ENCODE measurements at places on chromosomes 3 and 15. TPM values are rescaled to one million over a fixed set of nuclear protein-coding genes. Genes with fewer than 3 reads are reported as not detected.

Gene AP3B2
- 0.15 TPM for polyA plus RNA-seq

- DNase-seq: no peak
These were observed 70.8 kb upstream of the POMGNT2 start for GRCh38 chr3:43176666-43177065.

GRCh38 chr15:66939451-66940023 lies 125.9 kb upstream of the SMAD3 start:
- DNase-seq: no peak

- DNase-seq: no peak
These were observed 132.1 kb downstream of the SPATA16 start for GRCh38 chr3:173008978-173009377.

DNA sequence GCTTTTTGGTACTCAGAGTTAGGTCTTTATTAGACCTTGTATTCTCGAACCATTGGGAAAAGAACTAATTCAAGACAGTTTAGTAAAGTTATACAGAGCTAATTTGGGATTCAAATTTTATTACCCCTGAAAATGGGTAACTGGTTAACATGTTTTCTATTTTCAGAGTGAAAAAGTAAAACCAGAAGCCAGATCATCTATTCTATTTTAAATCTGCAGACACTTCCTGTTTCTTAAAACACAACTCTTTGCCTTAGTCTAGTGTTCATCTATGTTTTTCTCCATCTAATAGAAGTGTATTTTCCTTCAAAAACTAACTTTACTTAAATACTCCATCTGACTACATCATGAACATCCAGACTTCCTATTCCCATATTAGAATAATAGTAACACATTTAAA lies 113.4 kb downstream of the CCNL1 start:
- DNase-seq: no peak

GRCh38 chr3:155292133-155292532 lies 1.4 kb downstream of the STRIT1 start:
- no peak for DNase-seq

Gene TP53BP1
- polyA plus RNA-seq: 7.2 TPM

DNA sequence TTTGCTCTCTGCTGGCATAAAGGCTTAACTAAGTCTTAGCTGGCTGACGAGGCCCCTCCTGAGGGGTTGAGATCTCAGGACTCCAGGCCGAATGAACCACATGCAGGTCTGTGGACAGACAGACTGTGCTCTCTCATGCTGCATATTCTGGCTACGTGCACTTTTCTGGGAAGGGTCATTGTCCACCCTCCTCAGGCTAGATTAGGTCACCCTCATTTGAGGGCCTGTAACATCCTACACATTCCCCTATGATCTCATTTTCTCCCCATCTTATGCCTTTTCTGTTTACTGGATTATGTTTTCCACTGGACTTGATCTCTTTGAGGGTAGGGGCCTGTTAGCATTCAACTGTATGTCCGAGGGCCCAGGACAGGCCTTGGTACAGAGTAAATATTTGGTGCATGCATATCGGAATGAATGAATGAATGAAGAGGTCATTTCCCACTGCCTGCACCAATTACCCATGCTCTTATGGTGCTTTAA lies 13.7 kb downstream of the EEFSEC start:
- DNase-seq: no peak

GRCh38 chr3:189588070-189588469 lies 43.1 kb upstream of the TP63 start:
- DNase-seq: no peak

Gene LIPC
- 0.47 TPM for polyA plus RNA-seq

Gene ROPN1
- polyA plus RNA-seq: not detected

Gene PLOD2
- 3.5 TPM for polyA plus RNA-seq

DNA sequence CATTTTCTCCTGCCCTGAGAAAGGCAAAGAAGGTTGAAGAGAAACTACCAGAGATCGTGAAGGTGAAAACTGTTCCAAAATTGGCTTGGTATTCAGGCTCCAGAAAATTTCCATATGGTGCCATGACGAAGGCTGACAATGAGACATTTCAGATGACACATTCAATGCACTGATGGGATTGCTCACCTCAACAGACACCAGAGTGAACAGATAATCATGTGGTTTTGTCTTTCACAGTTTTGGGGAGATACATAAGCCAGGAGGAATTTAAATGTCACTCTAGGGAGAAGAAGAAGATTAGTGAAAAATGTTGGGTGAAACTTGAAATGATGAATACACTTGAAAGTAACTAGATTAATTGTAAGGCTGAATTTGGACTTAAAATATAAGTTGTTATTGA lies 339.7 kb upstream of the EPHA3 start:
- no peak for DNase-seq

Gene FGD5
- polyA plus RNA-seq: 6.0 TPM

DNA sequence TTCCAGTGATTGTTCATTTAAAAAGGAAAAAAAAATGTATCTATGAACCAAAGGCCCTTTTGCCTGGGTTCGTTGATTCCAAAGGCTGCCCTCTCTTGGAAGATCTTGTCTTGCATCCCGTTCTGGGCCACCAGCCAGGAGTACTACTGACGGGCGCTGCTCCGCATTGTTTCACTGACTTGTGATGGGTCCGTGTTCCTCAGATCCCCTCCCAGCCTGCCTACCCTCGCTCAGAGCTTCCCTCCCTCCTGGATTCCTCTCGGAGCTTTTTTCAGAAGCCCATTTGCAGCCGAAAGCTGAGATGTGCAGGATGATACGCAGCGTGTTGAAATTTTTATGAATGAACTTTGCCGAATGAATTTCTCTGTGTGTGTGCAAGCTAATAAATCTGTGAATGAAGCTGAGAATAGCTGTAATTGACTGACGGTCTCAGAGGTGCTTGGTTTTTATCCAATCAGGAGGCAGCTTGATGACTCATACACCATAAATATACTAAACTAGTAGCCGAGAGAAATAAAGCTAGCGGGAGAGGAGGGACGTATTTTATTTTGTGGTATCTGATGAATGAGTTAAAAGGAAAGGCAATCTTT lies at the start of gene SHC4:
Gene SHC4 (minus strand): TSS at position 396 of the 590 bp plus-strand sequence. CDS start 904 bp downstream, outside the sequence.
- DNase-seq: no peak

Gene GABRB3
- polyA plus RNA-seq: 0.14 TPM

DNA sequence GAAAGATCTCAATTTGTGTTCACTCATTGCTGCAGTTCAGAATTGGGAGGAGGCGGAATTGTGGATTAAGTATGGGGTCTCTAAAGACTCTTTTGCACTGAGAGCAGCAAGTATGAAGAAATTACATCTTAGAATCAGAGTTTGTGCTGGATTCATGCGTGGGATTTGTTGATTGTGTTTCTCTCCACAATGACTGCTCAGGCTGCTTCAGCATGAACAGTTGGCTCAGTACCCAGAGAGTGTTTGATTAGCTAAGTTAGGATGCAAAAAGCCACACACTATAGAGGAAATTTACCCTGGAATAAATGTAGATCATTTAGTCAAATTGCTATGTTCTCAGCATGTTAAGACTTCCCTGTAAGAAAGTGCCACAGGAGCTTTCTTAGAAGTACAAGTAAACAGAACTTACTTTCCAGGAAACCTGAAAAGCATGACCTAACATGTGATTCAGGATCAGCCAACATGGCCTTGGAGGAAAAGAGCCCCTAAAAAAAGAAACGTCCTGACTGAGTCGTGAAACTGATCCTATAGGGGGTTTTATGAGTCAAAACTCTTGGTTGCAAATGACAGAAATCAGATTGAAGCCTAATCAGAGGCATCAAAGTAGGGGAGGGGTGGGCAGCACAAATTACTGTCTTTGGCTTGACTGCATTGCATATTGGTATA lies 32.6 kb downstream of the HHLA2 start:
- no peak for DNase-seq

Gene SLC28A1
- polyA plus RNA-seq: 0.10 TPM

Gene DUOXA1
- 0.10 TPM for polyA plus RNA-seq

DNA sequence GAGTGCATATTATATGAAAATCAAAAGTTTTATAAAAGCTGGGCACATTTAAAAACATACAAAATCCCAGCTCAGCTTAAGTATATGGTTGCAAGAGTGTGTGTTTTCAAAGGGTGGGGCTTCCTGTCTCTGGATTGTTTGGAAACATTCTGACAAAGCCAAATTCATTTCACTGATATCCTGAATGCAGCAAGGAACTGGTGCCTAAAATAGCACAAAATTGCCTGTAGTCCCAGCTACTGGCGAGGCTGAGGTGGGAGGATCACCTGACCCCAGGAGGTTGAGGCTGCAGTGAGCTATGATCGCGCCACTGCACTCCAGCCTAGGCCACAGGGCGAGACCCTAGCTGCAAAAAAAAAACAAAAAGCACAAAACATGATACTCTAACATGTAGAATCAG lies 13.0 kb upstream of the TJP1 start:
- DNase-seq: no peak

GRCh38 chr15:77075528-77075927 lies 4.6 kb upstream of the TSPAN3 start:
- DNase-seq: no peak

DNA sequence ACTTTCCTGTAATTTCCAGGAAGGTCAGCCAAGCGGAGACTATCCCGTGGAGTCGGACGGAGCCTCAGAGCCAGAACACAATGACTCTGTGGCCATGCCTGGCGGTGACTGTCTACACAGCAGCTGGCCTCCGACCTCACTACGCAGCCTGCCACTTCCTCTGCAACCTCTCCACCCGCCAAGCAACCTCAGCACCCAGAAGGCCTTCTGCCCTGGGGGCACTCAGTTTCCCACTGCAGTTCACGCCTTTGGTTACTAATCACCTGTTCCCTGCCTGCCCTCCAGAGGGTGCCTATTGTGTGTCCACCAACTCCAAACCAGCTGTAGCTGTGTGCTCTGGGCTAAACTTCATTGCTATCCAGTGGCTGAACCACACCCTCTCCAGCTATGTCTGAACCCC lies 44.0 kb downstream of the TM2D3 start:
- DNase-seq: no peak

DNA sequence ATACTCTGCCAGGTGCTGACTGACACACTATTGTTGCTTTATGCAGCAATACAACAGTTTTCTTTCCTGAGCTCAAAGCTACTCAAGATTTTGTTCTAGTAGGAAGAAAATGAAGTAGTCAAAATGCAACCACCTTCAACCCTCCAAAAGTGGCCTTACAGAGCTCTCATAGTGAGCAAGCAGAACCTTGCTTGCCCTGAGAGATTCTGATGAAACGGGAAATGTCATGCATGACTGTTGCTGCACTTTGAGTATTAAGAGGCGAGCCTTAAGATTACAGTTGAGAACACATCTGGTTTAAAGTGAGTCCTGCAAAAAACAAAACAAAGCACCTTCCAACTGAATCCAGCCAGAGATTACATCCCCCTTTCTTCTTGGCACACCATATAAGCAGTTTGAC lies 29.7 kb downstream of the MINDY4B start:
- DNase-seq: no peak

DNA sequence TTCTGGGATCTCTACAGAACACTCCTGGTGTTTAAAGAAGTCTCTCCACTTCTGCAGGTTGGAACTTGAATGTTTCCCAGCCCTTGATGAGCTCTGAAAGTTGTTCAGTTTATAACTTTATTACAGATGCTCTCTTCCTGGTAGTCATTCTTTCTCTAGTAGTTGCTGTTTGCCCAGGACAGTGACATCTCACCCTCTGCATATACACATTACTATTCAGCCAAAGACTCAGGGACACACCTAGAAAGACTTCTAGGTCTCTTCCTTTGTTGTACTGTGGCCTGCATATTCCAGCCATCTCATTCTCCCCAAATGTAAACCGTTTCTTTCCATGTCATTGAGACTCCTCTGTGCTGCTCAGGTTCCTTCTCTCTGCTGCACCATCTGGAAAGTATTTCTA lies 76.7 kb downstream of the MITF start:
- no peak for DNase-seq

- DNase-seq: no peak
These were observed 38.9 kb upstream of the ALCAM start for GRCh38 chr3:105327662-105328337.

- DNase-seq: no peak
These were observed 119.6 kb downstream of the UACA start for GRCh38 chr15:70643783-70644125.

Gene TGM5
- not detected for polyA plus RNA-seq

Gene DISP2
- polyA plus RNA-seq: 0.47 TPM

Gene PPARG
- polyA plus RNA-seq: 5.5 TPM

DNA sequence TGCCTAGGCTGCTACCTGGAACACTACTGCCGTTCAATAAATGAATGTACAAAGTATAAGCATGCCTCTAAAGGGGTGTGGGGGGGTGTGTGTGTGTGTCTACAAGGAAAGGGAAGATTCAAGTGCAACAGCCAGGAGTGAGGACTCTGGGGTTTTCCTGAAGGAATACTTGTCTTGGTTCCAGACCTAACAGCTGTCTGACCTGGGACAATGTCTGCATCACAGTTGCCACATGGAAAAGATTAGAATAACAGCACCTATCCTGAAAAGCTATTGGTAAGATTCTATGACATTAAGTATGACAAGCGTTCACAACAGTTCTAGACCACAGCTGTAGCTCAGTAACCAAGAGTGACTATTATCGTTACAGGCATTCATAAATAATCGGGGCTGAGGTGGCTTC lies 345.2 kb downstream of the FOXP1 start:
- DNase-seq: no peak

GRCh38 chr15:83127547-83128150 lies 20.2 kb downstream of the TM6SF1 start:
- DNase-seq: no peak

- no peak for DNase-seq
These were observed 97.9 kb upstream of the NANOGP8 start for GRCh38 chr15:35182841-35183479.

Gene GOLGA8G
- not detected for polyA plus RNA-seq

DNA sequence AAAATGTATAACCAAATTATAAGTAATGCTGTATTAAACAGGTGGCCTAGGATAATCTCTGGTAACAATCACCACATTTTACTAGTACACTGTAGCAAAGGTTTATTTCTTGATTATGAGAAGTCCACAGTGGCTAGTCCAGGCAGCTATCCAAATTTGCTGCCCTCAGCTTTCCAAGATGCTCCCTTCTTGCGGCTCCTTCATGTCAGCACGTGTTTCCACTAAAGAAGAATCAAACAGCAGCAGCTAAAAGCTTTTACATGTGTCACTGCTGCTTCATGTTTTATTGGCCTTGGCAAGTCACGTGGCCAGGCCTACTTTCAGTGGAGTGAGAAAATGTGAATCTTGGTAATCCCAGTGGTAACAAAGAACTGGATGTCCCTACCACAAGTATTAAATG lies 5.6 kb upstream of the RBMS3 start:
- DNase-seq: no peak

GRCh38 chr3:29683018-29683993 lies 402.4 kb downstream of the RBMS3 start:
- no peak for DNase-seq

Measured in spleen (tissue), 13 donors.